ENCODE measurements at places on chromosomes 16 and 17.
A peak's percentile ranks its signal among the peaks of the same experiment; 100 is the strongest.

DNA sequence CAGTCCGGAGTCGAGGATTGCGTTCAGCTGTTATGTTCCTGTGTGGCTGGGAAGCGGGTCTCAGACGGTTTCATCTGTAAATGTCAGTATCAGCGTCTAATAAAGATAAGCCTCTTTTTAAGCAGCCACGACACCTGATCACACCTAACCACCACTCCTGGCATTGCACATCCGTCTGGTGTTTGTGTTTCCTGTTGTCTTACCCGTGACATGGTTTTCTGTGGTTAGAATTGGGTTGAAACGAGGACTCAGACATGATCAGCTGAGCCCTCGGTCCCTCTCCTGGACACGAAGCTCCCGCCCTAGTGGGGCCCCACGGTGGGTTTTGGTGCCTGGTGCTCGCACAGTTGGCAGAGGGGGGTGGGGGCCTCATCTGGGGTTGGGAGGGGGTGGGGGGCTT, 18.3 kb downstream of the CPNE7 start:
- DNase-seq: no peak

- DNase-seq: no peak
Observed at GRCh38 chr16:51710186-51710585, 559.1 kb upstream of the SALL1 start.

DNA sequence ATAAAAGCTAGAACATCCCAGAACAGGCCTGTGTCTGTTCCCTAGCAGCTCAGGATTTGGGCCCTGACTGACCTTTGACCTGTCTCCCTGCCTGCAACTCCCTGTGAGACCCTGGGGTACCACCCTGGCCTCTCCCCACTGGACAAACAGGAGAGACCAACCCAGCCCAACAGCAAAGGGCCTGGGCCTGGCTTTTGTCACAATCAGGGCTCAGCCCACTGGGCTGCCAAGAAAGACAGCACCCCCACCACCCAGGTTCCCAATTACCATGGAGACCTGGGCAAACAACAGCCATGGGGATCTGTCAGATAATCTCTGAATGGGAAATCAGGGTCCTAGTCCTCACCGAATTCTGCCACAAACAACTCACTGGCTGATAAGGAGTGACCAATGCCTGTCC, 11.1 kb downstream of the PLLP start:
- DNase-seq: no peak

DNA sequence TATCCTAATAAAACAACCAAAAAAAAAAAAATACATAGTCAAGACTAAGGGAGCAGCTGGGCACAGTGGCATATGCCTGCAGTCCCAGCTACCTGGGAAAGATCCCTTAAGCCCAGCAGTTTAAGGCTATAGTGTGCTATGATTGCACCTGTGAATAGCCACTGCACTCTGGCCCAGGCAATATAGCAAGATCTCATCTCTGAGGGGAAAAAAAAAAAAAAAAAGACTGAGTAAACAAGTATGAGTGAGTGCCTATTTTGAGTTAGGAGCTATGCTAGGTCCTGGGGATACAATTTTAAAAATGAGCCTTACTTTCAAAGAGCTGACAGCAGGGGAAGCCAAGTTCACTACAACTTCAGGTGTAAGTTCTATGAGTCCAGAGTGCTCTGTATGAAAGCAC, 55.4 kb downstream of the GRB2 start:
- DNase-seq: no peak

DNA sequence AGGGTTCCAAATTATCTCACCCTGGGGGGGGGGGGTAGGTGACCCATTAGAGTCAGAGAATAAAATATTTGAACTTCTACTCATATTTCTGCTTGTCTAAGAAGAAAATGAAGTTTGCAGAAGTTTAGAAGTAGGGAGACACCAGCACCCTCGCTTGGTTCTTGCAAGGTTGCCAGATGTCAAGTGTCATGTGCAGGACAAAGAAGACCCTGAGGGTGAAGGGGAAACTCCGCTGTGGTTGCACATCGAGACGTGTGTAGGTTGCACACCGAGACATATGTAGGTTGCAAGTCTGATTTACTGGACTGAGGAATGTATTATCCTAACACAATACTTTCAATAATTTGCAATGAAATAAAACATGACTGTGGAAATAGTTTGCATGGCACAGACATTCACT, 42.4 kb upstream of the IRF8 start:
- DNase-seq: no peak

- DNase-seq: no peak
Observed at GRCh38 chr17:81859906-81860755, at the start of gene P4HB. TSS of gene P4HB (minus strand) at chr17:81860535. CDS start at chr17:81860471, 64 bp downstream.

- DNase-seq: peak; percentile 41
Observed at GRCh38 chr17:33674685-33675084, 381.6 kb upstream of the ASIC2 start.

DNA sequence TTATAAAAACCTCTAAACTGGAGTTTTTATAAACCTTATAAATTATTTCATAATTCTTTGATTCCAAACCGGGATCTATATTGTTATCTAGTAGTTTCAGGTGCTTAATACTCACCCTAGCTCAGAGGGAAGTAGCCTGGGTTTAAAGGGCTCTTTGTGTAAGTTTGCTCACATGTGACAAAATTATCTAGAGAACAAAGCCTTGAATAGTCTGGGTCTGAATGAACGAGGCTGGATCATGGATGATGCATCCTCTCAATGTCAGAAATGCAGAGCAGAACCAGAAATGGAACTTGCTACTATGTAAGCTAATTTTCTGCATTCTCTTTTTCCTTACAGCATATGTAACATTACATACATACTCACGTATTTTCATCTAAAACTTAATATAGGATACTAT, 103.9 kb upstream of the NETO2 start:
- no peak for DNase-seq

GRCh38 chr16:28308794-28309584, 16.7 kb downstream of the SBK1 start:
- no peak for DNase-seq

GRCh38 chr17:73148540-73149334, 16.1 kb upstream of the SSTR2 start:
- DNase-seq: no peak

DNA sequence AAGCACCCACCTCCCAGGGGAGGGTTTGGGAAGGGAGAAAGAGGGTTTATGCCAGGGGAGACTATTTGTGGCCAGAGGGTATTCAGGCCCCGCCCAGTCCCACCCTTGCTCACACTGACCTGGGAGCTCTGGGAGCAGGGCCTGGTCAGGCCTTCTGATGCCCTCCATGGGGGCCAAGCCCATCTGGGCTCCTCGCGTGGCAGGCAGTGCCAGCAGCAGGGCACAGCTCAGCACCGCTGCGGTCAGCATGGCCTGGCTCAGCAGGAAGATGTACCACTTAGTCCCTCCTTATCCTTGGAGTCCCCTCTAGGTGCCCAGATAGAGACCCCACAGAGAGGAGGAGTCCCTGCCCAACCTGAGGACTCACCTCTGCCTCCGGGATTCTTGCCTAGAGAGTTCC, at the start of gene AGRP:
TSS of gene AGRP (minus strand) at position 398 of the 400 bp plus-strand sequence. CDS start at position 249, 149 bp downstream.
- no peak for DNase-seq

- no peak for DNase-seq
Observed at GRCh38 chr17:9895923-9896322, 9.1 kb downstream of the RCVRN start.

- no peak for DNase-seq
Observed at GRCh38 chr17:29595943-29596774, 3.2 kb downstream of the ANKRD13B start.

DNA sequence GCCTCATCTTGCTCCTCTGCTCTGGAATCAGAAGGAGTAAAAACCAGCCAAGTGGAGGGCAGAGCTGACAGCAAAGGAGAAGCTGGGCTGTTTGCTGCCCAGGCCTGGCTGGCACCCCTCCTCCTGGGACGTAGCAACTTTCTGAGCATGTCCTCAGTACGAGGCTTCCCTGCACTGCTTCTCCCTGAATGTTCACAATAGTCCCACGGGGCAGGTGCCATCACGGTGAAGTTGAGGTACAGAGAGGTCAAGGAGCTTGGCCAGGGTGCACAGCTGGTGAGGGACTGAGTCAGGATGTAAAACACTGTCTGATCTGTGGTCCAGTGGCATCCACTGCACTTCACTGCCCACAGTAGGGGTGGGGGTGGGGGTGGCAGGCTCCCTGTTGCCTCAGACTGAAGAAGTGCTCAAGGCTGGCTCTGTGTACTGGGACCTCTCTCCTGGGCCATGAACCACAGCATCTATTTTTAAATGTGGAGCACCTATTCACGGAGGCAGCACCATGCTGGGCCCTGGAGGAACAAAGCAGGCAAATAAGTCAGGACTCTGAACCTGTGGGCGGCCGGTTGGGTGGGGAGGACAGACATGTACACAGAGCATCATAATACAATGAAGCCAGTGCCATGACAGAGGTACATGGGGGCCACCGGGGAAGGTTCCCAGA, 369.5 kb downstream of the SEC14L1 start:
- DNase-seq: no peak

DNA sequence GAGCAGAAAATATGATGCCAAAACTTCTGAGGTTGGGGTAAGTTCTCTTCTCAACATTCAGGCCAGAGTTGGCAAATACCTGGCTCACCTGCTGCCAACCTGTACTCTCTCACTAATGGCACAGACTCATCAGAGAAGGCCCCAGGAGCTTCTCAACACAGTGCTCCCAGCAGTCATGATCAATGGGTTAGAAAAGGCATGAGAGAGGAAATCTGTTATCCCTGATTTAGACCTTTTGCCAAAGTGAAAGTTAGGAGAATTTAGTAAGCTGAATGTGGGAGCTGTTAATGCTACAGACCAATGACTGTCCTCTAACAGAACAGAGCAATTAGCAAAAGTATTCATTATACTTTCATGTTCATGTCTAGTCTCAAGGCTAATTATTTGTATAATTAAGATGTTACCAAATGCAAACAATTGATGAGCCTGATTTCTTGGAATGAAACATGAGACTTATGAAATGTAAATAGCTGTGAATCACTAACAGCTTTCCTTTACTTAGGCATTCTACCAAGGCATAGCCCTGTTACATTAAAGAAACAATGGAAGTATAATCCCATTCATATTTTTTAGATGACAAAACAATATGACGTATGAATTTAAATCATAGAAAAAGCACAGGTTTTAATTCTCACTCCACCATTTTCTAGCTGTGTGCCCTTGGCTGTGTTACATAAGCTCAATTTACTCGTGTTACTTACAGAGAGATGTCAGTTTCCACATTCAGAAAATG, 68.7 kb upstream of the MARCHF10 start:
- DNase-seq: peak; percentile 58

DNA sequence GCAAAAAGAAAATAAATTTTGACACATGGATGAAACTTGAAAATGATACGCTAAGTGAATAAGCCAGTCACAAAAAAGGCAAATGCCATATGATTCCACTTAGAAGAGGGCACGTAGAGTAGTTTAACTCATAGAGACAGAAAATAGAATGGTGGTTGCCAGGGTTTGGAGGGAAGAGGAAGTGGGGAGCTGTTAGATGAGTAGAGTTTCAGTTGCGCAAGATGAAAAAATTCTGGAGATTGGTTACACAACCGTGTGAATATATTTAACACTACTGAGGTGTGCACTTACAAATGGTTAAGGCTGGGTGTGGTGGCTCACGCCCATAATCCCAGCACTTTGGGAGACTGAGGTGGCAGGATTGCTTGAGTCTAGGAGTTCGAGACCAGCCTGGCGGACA, 93.4 kb upstream of the TMEM132E start:
- no peak for DNase-seq

- no peak for DNase-seq
Observed at GRCh38 chr16:3285131-3285530, 1.8 kb downstream of the ZNF263 start.

DNA sequence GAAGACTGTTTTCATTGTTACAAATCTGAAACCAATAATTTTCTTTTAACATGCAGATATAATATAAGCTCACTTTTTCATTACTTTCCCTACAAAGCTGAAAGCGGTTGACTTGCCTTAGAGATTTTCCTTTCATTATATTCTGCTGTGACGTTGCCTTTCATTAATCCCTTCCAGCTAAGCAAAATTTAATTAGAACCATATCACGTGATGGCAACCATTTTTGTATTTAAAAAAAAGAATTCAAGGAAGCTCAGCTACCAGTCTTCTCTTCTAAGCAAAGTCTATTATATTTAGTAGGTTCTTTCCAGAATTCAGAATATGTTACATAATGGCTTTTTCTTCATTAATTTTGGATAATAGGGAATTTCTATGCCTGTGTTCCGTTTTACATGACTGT, 186.5 kb downstream of the PRKCA start:
- no peak for DNase-seq

DNA sequence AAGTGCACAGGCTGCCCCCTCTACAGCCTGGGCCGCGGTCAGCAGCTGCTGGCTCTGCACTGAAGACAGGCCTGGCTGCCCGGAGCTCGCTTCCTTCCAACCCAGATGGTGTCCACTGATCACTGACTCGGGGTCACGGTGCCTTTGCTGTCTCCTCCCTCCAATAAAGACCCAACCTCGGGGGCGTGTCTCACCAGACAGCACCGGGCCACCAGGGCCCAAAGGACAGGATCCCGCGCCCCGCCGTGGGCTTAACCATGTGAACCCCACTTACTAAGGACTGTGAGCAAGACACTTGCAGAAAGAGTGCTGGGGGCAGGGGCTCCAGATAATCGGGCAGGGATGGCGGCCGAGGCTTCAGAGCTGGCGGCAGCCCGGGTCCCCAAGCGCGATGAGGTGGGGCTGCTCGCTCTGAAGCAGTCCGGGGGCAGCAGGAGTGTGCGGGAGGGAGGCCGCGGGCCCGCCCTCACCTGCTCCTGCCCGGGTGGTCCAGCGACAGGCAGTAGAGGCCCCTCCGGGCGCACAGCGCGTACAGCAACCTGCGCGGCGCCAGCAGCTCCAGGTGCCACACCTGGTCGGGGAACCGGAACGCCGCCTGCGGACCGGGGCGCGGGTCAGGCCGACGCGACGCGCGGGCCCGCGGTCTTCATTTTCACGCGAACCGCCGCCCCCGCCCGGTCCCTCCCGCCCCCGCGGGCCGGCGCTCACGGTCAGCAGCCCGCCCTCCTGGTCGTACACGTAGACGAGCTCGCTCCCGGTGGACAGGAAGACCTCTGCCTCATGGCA, 502 bp downstream of the FAAP100 start:
- no peak for DNase-seq

- peak; percentile 58 for DNase-seq
Observed at GRCh38 chr16:69105501-69106361, at the start of gene HAS3. TSS of gene HAS3 (plus strand) at chr16:69105653. CDS start at chr16:69109396, 3,743 bp downstream.

DNA sequence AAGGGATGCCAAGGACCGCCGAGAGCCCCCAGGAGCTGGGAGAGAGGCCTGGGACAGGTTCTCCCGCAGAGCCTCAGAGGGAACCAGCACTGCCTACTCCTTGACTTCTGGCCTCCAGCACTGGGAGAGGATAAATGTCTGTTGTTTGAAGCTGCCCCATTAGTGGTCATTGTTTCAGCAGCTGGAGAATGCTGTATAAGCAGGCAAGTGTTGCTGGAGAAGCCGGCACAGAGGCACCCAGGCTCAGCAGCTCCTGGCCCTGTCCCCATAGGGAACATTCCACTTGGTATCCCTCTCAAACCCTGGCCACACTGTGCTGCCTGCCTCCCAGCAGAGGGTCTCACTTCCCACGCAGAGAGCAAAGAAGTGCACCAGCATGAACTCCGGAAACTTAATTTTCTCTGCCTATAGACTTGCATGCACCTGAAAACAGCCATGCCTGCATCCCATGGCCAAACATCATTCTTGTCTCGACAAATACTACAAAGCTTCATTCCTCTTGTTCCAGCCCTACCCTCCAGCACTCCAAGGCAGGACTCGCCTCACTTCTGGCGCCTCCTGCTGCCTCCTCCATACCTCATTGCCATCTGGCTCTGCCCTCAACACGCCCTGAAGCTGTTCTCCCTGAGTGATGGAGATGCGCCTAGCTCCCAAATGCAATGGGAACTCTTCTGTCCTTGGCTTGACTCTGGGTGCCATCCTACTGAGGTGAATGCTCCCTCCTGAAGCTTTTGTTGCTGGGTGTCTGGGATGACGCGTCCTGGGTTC, 88.1 kb downstream of the DNAH17 start:
- no peak for DNase-seq

- DNase-seq: no peak
Observed at GRCh38 chr16:85265161-85265784, 153.0 kb upstream of the CIBAR2 start.
